ENCODE measurements at places on chromosomes 1 and 21. TPM values are rescaled to one million over a fixed set of nuclear protein-coding genes. Genes with fewer than 3 reads are reported as not detected.

Gene PARS2
- total RNA-seq: 1.6 TPM

Gene BTBD8
- 3.1 TPM for total RNA-seq

Gene IGSF9
- 0.83 TPM for total RNA-seq

Gene FAM43B
- total RNA-seq: 0.28 TPM

Gene SLC26A9
- total RNA-seq: 0.56 TPM

Gene SSX2IP
- 6.5 TPM for total RNA-seq

Gene SPRR2A
- total RNA-seq: not detected

Gene C8A
- 0.08 TPM for total RNA-seq

Gene SOX13
- total RNA-seq: 27.2 TPM

Gene AUNIP
- 0.37 TPM for total RNA-seq

Gene VANGL2
- 3.9 TPM for total RNA-seq

Gene DSCAM
- total RNA-seq: 0.13 TPM

Gene C21orf91
- total RNA-seq: 3.1 TPM

Gene SH3D21
- 0.58 TPM for total RNA-seq

Gene SEC16B
- total RNA-seq: 3.8 TPM

Gene UROD
- total RNA-seq: 25.6 TPM

Gene IFNLR1
- total RNA-seq: 4.0 TPM

Gene FCAMR
- not detected for total RNA-seq

Gene LCE5A
- total RNA-seq: not detected

Measured in pancreas (tissue), 10 donors.